ENCODE measurements at places on chromosomes 16 and 17.
A peak's percentile ranks its signal among the peaks of the same experiment; 100 is the strongest.

- DNase-seq: no peak
These were observed 5.1 kb upstream of the HEXIM1 start for GRCh38 chr17:45143094-45143670.

DNA sequence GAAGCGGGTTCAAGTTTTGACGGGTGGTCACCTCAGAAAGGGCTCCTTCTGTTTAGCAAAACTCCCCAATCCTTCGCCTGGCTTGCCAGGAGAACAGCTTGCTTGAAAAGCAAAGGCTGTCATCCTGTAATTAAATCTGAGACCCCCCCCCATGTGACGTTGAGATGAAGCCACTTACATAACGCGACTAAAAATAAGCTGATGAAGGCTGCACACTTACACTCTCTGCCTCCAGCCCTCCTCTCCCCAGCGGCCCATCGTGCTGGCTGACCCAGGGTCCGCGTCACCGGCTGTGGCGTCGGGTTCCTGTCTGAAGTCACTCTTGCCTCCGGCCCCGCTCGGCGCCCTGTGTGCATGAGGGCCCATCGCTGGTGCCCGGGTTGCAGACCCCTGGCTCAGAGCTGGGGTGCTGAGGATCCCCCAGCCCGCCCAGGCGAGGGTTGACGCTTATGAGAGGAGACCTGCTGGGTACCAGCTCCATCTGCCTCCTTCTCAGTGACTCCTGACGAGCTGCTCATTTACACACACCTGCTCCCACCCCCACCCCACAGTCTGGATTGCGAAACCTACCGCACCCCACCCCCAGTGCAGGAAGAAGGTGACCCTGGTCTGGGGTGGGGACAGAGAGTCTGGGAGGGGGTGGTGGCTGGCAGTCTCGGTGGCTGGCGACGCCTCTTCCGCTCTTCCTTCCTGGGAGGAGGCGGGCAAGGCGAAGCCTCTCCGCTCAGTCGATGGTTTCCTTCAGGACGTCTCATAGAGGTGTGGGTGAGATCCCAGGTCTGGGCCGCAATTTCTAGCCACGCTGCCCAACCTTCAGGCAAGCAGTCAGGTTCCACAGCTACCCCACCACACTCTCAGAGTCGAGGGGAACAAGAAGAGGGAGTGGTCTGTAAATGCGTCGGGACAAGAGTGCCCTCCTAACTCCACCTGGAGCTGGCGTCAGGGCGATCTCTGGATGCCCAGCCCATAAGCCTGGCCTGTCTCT lies 3.1 kb upstream of the BAIAP2 start:
- no peak for DNase-seq

DNA sequence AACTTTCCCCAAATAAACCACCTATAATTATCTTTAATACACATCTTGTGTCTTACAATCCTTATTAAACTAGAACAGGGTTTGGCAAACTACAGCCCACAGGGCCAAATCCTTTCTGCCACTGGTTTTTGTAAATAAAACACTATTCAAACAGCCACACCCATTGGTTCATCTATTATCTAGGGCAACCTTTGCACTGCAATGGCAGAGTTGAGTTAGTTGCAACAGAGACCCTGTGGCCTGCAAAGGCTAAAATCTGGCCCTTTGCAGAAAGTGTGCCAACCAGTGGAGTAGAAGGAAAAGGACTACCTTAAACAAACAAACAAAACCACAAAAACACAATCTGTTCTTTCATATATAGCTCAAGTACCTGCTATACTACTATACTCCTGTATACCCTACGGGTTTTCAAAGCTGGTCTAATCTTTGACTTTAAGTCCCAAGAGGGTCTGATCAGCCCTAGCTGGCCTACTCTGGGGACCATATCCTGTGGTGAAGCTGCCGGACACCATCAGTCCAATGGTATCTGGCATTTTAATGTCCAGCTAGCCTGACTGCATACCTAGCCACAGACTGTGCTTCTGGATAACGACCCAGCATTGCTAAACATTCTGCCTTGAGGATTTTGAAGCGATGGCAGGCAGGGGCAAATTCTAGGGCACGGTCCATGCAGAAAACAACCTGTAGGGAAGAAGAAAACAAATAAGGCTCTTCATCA lies 23.3 kb downstream of the CNP start:
- no peak for DNase-seq

GRCh38 chr17:17366941-17367875 lies 64.0 kb downstream of the NT5M start:
- DNase-seq: no peak

GRCh38 chr17:29368926-29369325 lies 21.2 kb upstream of the TAOK1 start:
- no peak for DNase-seq

DNA sequence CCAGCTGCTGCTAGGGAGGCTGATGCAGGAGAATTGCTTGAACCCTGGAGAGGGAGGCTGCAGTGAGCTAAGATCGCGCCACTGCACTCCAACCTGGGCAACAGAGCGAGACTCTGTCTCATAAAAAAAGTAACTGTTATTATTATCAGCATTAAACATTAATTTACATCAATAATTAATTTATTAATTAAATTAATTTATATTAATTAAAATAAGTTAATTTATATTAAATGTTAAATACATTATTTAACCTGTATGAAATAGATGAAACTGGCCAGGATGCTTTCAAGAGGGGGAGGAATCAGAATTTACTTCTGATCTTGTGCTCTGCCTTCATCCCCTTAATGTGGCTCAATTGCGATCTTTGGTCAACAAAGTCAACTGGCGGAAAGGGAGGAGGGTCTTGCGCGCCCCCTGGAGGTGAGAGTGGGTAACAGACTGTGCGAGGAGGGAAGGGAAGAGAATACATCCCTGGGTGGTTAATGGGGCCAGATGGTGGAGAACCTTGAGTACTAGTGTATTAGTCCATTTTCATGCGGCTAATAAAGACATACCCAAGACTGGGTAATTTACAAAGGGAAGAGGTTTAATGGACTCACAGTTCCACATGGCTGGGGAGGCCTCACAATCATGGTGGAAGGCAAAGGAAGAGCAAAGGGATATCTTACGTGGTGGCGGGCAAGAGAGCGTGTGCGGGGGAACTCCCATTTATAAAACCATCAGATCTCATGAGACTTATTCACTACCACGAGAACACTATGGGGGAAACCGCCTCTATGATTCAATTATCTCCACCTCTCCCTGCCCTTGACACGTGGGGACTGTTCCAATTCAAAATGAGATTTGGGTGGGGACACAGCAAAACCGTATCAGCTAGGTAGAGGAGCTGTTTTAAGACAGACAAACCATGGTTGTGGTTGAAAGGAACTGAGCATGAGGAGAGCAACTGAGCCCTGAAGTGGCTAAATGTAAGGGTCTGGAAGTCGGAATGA lies 15.7 kb upstream of the CPPED1 start:
- peak; percentile 23 for DNase-seq

- no peak for DNase-seq
These were observed 1.1 kb downstream of the KCTD11 start for GRCh38 chr17:7352910-7353635.

DNA sequence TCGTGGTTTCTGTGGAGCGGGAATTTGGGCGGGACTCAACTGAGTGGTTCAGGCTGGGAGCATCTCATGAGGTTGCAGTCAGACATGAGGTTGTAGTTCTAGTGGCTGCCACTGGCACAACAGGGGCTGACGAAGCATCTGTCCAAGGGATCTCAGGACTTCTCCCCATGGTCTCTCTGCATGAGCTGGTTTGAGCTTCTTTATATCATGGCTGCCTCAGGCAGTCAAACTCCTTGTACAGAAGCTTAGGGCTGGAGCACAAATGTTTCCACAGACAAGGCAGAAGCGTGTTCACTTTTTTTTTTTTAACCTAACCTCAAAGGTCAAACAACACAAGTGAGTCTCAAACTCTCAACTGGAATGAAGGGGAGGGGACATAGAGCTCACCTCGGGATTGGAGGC lies 243.3 kb downstream of the MSI2 start:
- DNase-seq: no peak

DNA sequence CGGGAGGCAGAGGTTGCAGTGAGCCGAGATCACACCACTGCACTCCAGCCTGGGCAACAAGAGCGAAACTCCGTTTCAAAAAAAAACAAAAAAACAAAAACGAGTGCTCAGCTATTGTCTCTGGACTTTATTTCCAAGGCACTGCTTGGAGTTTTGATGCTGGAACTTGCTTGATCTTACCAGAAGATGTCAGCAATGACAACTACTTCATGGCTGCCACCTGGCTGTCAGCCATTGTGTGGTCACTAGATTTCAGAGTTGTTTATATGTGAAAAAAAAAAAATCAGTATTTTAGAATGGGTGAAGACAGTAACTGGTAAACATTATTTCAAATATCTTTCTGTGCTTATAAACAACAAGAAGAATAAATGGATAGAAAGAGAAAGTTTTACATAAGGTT lies 26.3 kb upstream of the OR4D1 start:
- no peak for DNase-seq

DNA sequence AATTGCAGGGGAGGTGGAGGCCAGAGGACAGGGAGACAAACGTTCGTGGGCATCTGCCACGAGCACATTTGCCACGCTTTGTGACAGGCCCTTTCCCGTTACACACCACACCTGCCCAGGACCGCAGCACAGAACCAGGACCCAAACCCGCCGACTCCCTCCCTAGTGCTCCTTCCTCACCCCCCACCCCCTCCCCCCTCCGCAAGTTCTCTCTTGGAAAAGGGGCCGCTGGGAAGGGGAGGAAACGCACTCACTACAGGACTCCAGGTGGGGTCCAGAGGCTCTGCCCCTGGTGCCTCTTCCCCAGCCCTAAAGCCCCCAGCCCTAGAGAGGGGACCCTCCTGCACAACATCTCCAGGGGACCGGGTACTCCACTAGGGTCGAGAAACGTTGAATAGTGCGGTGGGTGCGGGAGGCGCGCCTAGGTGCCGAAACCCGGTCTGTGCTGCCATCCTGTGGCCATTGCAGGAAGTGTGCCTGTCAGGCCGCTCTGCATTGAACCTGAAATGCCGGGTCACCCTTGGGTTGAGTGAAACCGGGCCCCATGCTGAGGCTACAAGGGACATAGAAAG lies 21.9 kb upstream of the EIF1 start:
- peak; percentile 54 for DNase-seq
